ENCODE measurements at places on chromosomes 1 and 21.

- DNase-seq, result no peak
Measured at GRCh38 chr1:190147616-190148015, 330.0 kb downstream of the BRINP3 start.

DNA sequence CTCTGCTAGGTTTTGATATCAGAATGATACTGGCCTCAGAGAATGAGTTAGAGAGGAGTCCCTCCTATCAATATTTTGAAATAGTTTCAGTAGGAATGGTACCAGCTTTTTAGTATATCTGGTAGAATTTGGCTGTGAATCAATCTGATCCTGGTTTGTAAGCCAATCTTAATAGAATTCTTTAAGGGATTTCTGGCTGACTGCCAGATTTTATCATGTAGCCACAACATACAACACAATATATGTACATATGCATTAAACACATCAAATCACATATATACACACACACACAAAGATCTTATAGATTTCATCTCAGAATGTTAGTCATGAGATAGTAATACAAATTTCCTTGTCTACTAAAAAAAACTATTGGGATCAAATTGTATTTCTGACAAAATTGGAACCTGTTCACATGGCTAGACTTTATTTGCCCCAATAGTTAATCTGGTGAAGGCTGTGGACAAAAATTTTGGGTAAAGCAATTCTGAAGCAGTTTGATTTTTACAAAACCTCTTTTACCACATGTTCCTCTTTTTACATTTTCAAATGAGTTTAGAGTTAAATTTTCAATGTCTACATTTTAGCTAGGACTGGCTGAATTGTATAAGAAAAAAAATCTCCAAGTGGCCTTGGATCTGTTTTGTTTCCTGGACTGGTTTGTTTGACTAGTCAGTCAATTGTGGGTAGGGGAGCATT is 151.7 kb downstream of the FASLG start:
- DNase-seq, result no peak

GRCh38 chr1:107936498-107937481 is 28.2 kb downstream of the VAV3 start:
- peak; percentile 27 for DNase-seq

DNA sequence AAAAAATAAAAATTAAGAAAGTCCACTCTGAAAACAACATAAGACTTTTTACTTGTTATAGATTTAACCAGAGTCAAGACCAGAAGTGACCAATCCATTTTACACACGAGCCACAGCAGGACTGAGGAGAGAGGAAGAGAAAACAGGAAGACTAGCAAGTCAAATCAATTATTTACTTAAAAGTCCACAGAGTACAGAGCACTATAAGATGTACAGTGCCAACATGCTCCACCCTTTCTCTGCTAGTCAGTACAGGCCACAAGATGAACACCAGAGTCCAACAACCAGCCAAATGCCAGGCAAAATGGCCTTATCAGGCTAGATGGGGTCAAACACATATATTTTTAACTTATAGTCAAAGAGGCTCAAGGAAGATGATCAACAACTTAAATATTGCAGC is 19.5 kb downstream of the LUZP1 start:
- DNase-seq, result no peak

DNA sequence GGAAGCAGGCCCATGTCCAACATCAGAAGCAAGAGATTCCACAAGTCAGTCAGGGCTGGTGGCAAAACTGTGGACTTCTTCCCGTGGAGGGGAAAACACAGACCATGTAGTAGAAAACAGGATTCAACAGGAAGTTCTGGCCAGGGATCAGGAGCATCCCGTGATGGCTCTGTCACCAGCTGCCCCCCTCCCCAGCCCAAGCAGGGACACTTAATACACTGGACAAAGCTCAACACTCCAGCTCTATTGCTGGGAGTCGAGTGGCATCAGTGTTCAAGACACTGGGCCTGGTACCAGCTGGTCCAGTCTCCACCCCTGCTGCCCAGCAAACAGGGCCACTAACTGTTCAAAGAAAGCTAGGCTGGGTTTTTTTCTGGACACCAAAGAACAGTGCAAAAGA is 3.7 kb downstream of the SLC45A3 start:
- no peak for DNase-seq

- no peak for DNase-seq
Measured at GRCh38 chr21:37753122-37753599, 163.1 kb downstream of the KCNJ6 start.

DNA sequence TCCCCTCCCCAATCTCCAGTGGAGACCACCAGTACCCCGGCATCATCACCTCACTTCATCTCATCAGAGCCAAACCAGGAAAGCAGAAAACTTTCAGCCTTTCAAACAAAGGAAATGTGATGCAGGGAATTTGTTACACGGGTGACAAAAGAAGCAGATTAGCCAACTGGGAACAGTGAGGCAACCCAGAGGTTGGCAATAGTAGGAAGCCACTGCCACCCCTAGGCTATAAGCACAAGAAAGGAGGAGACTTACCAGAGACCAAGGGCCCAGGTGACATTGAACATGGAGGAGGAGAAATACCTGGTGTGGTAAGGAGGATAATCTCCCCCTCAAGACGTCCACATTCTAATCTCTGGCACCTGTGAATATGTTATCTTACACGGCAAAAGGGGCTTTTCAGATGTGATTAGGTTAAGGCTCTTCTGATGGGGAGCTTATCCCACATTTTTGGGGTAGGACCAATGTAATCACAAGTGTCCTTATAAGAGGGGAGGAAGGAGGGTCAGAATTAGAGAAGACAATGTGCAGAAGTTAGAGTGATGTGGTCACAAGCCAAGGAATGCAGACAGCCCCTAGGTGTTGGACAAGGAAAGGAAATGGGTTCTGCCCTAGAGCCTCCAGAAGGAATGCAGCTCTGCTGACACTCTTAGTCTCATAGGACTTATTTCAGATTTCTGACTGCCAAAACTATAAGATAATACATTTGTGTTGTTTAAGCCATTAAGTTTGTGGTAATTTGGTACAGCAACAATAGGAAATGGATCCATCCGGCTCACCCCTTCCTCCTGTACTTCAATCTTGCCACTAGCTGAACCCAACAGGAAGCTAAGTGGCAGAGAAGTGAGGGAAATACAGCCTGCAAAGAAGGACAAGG is 83.6 kb upstream of the VAV3 start:
- DNase-seq, result no peak

DNA sequence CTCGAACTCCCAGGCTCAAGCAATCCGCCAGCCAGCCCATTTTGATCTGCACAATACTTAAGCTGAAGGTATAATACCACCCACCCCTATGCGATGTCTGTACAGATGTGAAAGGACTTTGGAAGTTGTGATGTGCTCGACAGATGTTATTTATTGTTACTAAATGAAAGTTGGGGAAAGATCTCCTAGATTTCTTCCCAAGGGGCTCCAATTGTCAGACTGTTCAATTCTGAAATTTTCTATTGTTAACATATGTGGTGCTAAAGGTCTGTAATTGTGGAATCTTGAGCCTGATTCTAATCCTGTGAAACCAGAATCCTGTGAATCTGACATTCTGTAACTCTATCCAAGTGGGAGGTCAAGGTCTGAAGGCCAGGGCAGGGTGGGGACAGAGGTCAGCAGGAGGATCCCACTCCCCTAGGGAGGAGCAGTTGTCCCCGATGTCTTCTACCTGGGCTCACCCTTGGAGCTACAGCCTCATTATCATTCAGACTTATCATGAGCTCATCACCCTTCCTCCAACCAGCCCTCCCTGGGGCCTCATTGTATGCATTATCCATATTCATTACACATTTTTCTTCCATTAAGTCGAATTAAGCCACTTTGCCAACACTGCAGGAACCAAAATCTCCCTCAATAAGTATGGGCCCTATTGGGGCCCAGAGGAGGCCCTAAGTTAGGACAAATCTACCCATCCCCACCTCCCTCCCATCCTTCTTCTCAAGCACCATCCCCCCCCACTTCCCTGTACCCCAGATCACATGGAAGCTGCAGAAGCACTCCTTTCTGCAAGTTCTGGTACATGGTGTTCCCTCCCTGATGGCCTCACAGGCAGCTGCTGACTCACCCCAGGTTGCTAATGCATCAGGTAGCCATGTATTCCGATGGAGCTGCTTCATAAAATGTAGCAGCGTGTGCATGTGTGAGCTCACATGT is 32.3 kb downstream of the SHISAL2A start:
- no peak for DNase-seq

DNA sequence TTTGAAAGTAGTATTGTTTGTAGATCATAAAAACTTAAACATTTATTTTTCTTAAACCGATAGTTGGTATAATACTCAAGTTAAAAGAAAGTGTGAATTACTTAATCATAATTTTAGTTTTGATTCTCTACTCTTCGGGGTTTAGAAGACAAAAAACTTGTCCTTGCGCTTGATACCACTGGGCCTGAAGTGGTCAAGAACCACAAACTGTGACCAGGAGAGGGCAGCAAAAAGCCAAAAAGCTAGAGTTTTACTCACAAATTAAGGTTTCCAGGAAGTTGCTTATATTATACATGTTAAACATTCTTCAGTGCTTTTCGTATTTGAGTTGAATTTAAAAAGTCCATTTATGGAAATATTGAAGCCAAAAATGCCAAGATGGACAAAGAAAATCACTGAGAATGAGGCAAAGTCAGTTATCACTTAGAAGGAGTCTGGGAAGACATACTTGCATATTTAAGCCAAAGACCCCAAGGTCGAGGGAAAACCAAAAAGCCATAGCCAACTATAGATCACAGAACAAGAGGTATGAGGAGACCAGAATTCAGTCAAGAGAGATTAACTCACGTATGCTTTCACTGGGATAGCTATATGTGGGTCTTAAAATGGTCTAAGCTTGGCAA is 34.2 kb downstream of the EFCAB7 start:
- DNase-seq, result peak; percentile 35

GRCh38 chr1:210328032-210328745 is 513 bp upstream of the HHAT start:
- DNase-seq, result no peak

DNA sequence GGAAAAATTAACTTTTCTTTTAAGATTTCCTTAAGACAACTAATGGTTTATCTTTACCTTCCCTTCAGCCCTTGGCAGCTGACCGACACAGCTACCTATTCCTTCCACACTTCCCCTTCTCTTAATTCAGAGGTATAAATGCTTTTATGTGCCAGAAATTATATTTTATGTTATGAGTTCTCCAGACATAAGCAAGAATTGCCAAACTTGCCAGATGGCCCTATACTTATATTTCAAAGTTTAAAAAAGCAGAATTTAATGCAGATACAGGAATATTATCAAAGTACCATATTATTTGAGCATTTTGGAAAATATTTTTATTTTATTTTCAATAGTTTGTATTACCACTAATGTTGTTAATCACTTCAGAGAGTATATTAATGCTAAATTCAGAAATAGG is 445.0 kb downstream of the PTBP2 start:
- DNase-seq, result no peak

- DNase-seq, result no peak
Measured at GRCh38 chr1:42482635-42483153, 19.6 kb downstream of the CCDC30 start.

DNA sequence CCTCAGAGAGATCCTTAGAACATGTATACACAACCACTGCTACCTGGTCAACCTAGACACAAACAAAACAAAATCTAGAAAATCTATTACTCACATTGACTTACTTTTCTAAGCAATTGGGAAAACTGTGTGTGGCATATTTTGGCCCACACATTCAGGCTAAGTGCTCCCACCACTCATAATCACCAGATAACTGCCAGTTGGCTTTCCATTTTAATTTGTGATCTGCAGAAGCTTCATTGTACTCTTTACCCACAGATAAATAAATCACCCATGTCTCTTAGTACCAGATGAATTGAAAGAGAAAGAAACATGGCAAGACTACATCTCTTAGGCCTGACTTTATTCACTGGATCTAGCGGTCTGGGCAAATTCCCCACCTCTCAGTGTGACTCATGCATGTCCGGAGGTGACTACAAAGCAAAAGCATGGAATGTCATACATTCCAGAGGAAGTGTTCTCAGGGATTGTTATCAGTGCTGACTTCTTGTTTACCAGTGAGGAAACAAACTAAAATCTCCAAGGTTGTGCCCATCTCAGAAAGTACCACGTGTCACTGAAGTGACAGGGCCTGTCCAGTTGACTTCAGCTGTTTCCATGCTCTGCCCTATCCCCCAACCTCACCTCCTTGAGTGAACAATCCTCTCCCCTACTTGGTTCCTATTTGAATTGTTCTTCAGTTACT is 52.4 kb upstream of the BCL10 start:
- DNase-seq, result no peak

Data from activated CD4-positive, alpha-beta T cell treated with anti-CD3 and anti-CD28 coated beads, Interleukin-2, amount 10 ng/mL, durations not matched to agents 7 days and 5 days (primary cell).